ENCODE measurements at places on chromosomes 7 and 10.

DNA sequence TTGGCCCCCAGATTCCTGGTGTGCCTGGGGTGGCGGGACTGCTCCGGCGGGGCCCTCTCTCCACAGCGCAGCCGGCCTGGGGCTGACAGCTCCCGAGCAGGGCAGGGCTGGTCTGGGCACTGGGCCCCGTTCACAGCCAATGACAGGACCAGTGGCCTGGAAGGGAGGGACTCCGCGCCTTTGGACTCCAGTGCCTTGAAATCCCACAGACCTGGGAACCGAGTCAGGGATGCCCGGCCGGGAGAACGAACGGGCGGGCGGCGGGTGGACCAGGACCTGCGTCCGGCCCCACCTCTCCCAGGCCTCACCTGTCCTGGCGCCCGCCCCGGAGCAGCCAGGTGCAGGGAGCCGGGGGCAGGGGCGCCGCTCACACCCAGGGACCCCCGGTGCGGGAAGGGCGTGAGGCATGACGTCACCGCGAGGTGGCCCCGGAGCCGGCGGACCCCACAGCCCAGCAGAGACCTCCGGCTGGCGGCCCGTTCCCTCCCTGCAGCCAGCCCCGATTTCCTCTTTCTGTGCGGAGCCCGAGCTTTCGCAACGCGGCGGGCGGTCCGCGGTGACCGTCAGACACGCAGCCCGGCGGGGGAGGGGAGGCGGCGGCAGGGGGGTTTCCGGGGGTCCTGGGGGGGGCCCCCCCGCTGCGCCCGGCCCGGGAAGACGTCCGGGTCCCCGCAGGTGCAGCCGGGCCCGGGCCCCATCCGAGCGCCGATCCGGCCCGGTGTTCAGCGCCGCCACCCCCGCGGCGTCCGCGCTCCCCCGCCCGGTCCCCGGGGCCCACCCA lies 743 bp downstream of the ADAP1 start:
- DNase-seq: peak; percentile 63

DNA sequence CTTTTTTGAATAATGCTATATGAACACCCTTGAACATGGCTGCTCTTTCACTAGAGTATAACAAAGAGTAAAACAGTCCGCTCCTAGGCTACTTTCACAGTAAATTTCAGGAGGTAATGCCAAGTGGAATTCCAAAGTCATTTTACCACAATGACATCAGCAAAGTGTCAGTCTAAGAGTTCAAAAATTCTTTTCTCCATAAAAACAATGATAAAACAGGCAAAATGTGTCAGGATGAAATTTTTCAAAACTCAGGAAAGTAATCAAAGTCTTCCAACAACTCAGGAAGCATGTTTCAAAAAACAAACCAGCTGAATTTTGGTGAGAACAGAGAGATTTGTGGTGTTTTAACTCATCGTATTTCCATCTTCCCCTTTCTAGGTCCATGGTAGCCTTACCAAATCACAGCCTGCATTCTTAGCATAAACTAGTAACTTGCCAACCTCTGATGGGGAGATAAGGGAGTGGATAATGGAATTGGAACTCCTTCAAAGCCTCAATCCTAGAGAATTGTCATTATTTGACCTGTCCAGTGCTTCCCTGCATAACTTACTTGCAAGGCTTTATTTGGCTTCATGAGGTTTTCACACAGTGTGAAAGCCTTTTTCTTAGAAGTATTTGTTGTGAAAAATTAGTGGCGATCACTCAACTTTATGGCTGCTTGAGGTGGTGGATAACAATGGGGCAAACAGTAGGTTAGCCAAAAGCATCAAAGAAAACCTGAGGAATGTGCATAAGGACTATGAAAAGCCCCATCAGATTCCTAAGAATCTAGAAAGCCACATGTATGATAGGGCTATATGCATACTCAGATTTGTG lies 302.7 kb downstream of the HDAC9 start:
- DNase-seq: no peak

GRCh38 chr7:129835569-129835968 lies 117.2 kb downstream of the UBE2H start:
- DNase-seq: peak; percentile 26

GRCh38 chr10:12697764-12698163 lies 303.7 kb downstream of the CCDC3 start:
- DNase-seq: no peak

DNA sequence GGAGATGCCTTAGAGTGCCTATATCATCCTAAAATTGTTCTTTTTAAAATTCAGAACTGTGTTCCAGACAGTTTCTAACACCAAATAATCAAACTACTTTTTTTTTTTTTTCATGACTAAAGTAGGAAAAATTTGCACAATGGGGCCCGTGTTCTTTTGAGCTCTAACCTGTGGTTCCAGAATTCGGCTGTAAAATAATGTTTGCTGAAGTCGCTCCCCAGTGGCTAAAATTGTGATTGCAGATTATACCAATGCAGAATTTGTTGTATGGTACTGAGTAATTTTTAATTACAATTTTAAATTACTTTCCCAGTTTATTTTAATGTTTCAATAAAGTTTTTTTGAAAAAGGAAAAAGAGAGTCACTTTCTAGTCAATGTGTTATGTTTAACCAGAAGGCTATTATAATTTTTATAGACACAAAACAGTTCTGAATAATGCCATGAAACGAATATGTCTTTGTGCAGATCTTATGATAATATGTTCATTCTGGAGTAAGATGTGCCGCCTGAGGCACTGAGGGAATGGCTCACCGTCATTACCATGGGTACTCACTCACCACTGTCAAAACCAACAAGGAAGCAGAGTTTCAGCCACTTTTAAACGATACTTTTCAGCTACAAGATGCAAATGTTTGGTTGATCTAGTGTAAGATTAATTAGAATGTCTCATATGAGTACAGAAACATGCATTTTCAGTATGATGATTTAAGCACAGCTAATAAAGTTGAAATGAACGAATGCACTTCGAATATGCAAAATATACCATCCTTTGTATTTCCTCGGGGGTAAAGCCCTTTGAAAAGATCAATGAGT lies 173.6 kb downstream of the PRKCQ start:
- DNase-seq: no peak

- no peak for DNase-seq
Measured at GRCh38 chr10:818010-818409, 113.5 kb downstream of the LARP4B start.

- no peak for DNase-seq
Measured at GRCh38 chr10:53109320-53109719, 336.7 kb upstream of the MBL2 start.

GRCh38 chr7:151051108-151051507 lies 2.8 kb downstream of the ASIC3 start:
- peak; percentile 95 for DNase-seq

GRCh38 chr10:56318816-56319215 lies 42.2 kb downstream of the ZWINT start:
- DNase-seq: no peak

DNA sequence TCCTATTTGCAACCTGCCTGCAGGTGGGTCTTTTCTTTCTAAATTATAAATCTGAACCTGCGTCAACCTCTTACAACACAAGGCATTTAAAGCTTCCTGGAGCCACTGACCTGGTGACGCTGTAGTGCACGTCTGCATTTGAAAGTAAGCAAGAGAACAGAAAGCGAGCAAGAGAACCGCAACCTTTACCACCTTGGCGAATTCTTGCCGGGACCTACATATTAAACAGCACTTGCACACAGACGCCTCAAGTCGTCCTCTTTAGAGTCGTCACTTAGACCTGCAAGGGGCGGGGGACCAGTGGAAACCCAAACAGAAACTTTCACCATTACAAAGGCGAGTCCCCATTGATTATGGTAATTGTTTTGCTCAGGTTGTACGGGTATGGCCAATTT lies 9.5 kb downstream of the GLI3 start:
- peak; percentile 78 for DNase-seq

- DNase-seq: no peak
Measured at GRCh38 chr10:86124734-86125133, 241.9 kb downstream of the GRID1 start.

DNA sequence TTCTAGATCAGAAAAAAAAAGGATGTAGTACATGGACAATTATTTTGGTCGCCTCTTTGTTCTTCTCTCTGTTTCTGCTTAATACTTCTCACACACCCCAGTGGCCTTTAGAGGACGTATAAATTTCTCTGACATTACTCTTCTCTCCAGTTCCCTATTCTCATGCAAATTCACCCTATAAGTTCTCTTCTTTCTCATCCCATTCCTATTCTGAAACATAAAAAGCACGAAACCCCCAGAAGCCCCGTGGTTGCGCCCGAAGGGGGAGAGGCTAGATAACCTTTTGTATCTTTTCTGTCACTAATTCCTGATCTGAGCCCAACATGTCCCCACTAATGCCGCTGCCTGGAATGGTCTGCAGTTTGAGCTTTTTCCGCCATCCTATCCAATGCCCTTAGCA lies 136.9 kb downstream of the SKIDA1 start:
- peak; percentile 41 for DNase-seq

GRCh38 chr10:78952030-78952429 lies 116.7 kb upstream of the ZMIZ1 start:
- DNase-seq: no peak

GRCh38 chr7:87038993-87039690 lies 20.3 kb downstream of the ELAPOR2 start:
- no peak for DNase-seq

GRCh38 chr7:27665531-27665930 lies 2.8 kb upstream of the HIBADH start:
- no peak for DNase-seq

- DNase-seq: no peak
Measured at GRCh38 chr10:131896403-131896802, 4.4 kb upstream of the PPP2R2D start.

- no peak for DNase-seq
Measured at GRCh38 chr10:60170250-60170649, 219.4 kb downstream of the ANK3 start.

- no peak for DNase-seq
Measured at GRCh38 chr10:58956926-58957325, 219.5 kb upstream of the PHYHIPL start.

GRCh38 chr7:131562941-131563340 lies 6.5 kb upstream of the PODXL start:
- no peak for DNase-seq
